Progenitor cell of endocrine pancreas (in vitro differentiated cells): ENCODE measurements at places on chromosomes 2 and 18. TPM values are rescaled to one million over a fixed set of nuclear protein-coding genes. Genes with fewer than 3 reads are reported as not detected.

- peaks cover 29% of the 10 kb centered on the region for H3K36me3 ChIP-seq
- no peak for DNase-seq
- no peak overlapping the region for H3K4me3 ChIP-seq
- H3K4me1 ChIP-seq: peaks cover 3% of the 10 kb centered on the region
Observed at GRCh38 chr2:30239986-30240752, 8.8 kb downstream of the LBH start.

- peaks cover 16% of the 10 kb centered on the region for H3K27me3 ChIP-seq
- H3K36me3 ChIP-seq: no peaks in the 10 kb centered on the region
- peaks cover 32% of the 10 kb centered on the region for H3K4me1 ChIP-seq
- peak overlapping the region; percentile 75 for H3K4me3 ChIP-seq
- DNase-seq: peak; percentile 43
Observed at GRCh38 chr18:26655525-26656430, 107.4 kb upstream of the KCTD1 start.

GRCh38 chr18:39841482-39842365 lies 2113.3 kb upstream of the PIK3C3 start:
- peak overlapping the region; percentile 90 for H3K4me3 ChIP-seq
- peaks cover 9% of the 10 kb centered on the region for H3K27me3 ChIP-seq
- peak; percentile 20 for DNase-seq
- no peaks in the 10 kb centered on the region for H3K36me3 ChIP-seq

DNA sequence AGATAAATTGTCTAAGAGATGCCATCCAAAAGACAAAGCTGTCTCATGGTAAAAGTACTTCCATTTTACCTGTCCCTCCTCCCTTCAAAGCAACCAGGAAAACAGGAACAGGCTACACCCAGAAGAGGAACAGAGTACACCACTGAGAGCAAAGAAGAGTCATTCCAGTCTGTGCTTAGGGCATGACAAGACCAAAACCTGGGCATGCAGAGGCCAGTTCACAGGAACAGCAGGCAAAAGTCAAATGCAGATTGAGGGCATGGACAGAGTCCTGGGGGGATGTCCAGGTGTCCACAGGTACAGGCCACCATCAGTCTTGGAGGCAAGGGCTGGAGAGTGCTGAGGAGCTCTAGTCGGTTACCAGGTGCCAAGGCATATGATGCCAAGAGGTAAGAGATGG lies 23.7 kb downstream of the PLEK start:
- peaks cover 2% of the 10 kb centered on the region for H3K4me1 ChIP-seq
- H3K36me3 ChIP-seq: no peaks in the 10 kb centered on the region
- no peak for DNase-seq
- H3K4me3 ChIP-seq: no peak overlapping the region
- H3K27me3 ChIP-seq: peaks cover 26% of the 10 kb centered on the region
- H3K27ac ChIP-seq: no peak overlapping the region

DNA sequence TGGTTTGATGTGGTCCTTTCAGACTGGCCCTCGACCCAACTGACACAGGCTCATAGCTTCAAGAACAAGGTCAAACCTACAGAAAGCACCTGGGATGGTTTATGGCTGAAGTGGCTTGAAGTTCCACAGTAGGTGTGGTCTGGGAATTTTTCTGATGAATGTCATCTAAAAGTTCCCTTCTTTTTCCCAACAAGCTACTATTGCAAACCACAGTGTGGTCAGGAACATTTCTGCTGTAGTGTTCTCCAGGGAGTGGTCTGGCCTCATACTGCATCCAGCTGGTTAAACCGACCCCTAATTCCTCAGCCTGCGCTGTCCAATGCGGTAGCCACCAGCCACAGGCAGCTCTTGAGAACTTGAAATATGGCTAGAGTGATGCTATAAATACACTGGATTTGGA lies 92.7 kb downstream of the FAM124B start:
- H3K36me3 ChIP-seq: no peaks in the 10 kb centered on the region
- H3K4me3 ChIP-seq: no peak overlapping the region
- H3K27ac ChIP-seq: no peak overlapping the region
- H3K27me3 ChIP-seq: no peaks in the 10 kb centered on the region

DNA sequence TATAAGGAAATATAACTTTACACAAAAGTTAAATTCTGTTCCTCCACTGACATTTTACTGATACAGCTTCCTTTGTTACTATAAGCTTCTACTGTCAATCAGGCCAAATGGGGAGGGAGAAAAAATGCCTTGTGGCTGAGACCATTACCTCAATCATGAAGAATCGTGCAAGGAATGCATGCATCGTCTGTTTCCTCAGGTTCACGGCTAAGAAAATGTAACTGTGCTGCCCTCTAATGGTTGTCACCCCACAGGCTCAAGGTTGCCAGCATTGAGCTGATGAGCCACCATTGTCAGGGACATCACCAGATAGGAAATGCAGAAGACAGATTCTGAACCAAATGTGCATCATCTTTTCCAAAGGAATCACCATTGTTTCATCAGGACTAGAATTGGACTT lies 426.9 kb downstream of the CDH2 start:
- H3K27me3 ChIP-seq: no peaks in the 10 kb centered on the region
- H3K27ac ChIP-seq: peak overlapping the region; percentile 14
- no peak overlapping the region for H3K4me3 ChIP-seq
- peak; percentile 25 for DNase-seq
- H3K4me1 ChIP-seq: peaks cover 3% of the 10 kb centered on the region

DNA sequence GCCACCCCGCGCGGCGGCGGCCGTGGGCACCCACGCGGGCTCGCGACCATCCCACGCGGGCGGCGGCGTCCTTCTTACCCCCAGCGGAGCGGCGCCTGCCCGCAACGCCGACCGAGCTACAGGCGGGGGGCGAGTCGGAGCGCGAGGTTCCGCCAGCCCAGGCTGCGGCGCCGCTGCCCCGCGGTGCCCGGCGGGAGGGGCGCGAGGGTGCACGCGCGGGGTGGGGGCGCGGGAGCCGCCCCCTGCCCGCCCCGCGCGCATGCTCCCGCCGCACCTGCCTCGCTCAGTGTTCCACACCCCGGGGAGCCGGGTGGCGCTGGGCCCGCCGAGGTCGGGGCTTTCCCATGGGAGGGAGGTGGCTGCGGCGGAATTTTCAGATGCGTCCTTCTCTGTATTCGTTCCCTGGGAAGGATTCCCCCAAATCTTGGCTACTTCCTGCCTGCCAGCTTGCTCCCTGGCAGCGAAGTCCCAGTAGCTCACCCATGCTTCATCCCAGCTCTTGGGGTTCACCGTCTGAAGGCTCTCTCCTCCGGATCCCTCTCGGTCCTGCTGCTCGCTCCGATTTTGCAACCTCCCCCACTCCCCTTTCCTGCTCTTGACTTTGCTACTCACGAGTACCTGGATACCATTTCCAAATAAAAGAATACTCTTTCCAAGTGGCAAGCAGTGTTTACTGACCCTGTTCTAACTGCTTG lies at the start of gene L3MBTL4:
Gene L3MBTL4, minus strand, starts transcription at position 189 of the 695 bp plus-strand sequence. CDS start 103,286 bp downstream, outside the sequence.
- H3K27ac ChIP-seq: peak within 1 kb of the TSS; percentile 93
- peak within 1 kb of the TSS; percentile 92 for H3K4me3 ChIP-seq
- peak; percentile 44 for DNase-seq
- H3K4me1 ChIP-seq: peaks cover 5% of the 10 kb centered on the region
- H3K27me3 ChIP-seq: peaks cover 36% of the 10 kb centered on the region

Gene PLCL1
- 41.1 and 48.3 TPM in 2 replicates for total RNA-seq

Gene ANKRD39
- 16.1 and 17.4 TPM in 2 replicates for total RNA-seq

Gene REG1B
- not detected in 2 replicates for total RNA-seq

Gene DSG1
- not detected in 2 replicates for total RNA-seq
